ENCODE measurements at places on chromosomes 2 and 18.

- DNase-seq = no peak
Measured at GRCh38 chr2:85710687-85711577, 16.8 kb downstream of the GNLY start.

GRCh38 chr2:171553858-171554257 is 31.6 kb downstream of the CYBRD1 start:
- no peak for DNase-seq

DNA sequence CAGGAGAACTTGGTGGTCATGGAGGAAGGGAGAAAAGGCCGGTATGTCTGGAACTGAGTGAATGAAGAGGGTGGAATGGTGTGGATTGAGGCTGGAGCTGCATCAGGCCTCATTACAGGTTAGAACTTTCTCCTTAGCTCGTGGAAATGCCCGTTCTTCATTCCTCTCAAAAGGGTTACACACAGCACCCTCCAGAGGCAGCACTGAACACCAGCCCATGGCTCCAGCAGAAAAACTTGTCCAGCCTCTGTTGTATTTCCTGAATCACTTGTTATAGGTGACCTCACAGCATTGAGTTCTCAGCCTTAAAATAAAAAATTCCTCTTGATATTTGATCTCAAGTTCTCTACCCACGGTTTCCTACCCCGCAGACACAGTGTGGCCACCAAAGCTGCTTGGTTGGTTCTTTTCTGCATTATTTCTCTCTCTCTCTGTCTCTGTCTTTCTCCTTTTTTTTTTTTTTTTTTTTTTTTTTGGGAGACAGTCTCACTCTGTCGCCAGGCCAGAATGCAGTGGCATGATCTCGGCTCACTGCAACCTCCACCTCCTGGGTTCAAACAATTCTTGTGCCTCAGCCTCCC is 89.6 kb downstream of the ITGB1BP1 start:
- peak; percentile 45 for DNase-seq

DNA sequence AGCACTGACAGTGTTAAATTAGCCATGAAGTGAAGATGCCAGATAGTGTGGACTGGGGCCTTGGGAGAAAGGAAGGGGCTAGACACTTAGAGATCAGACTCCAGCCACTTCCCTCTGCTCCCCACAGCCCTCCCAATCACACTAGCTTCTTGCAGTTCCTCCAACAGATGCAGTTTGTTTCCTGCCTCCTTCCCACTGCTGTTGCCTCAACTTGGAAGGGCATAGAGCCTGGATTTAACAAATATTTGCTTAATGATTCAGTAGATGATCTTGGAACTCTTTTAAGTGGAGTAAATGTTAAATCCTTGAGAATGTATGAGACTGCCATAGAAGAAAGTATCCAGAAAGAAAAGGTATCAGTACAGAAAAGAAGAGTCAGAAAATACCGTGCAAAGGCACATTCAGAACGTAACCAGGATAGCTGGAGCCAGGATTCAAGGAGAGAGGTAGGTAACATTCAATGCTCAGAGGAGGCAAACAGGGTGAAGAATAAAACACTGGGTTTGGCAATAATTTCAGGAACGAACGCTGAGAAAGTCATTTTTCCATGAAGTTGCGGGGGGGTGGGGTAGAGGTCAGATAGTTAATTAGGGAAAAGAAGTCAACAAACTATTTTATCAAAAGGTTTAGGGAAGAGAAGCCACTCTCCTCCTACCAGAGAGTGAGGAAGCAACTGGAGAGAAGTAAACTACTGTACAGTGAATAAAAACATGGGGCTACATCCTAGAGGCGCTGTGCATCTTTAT is 1.3 kb upstream of the BZW1 start:
- no peak for DNase-seq

- no peak for DNase-seq
Measured at GRCh38 chr18:50133526-50133925, 61.4 kb downstream of the MYO5B start.

- no peak for DNase-seq
Measured at GRCh38 chr2:146444085-146444484, 1400.7 kb upstream of the ACVR2A start.

DNA sequence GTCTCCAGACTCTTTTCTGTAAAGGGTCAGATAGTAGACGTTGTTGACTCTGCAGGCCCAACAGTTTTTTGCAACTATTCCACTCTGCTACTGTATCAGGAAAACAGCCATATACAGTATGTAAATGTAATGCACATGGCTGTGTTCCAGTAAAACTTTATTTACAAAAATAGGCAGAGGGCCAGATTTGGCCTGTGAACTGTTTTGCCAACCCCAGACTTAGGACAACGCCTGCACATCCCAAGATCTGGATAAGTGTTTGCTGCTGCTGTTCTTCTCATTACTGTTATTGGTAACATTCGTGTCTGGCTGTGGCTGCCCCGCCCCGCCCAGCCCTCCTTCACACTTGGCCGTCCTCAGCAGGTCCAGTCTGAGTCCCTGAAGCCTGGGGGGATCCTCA is 94.6 kb upstream of the MCFD2 start:
- no peak for DNase-seq

- no peak for DNase-seq
Measured at GRCh38 chr2:10473121-10473756, 25.1 kb upstream of the ODC1 start.

DNA sequence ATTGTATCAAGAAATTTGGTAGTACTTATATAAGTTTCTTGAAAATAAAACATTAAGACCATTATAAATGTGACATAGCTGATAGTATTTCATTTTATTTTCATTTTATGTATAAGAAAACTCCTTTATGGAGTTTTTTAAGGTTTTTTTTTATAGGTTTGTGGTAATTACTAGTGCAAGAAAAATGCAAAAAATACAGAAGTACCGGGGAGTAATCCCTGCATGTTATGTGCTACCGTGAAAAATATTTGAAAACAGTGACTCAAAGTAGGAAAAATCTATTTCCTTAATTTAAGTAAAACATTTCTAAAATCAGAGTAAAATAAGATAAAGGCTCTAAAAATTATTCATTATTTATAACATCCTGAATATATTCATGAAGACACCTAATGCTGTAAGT is 21.6 kb downstream of the ZSWIM2 start:
- DNase-seq = no peak

DNA sequence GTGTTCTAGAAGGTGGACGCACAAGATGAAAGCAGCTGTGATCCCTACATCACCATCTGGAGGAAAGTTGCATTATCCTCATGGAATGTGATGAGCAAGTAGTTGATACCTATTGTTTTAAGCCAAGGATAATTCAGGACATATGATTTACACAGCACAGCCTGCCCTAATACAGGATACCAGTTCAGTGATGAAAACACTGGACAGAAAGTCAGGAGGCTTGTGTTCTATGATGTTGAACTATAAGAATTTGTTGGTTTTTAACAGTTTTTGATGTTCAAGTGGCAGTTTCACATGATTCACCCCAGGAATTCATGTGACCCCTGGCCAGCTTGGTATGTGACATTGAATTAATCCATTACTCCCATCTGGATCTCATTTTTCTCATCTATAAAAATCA is 6.2 kb upstream of the CHST10 start:
- no peak for DNase-seq

GRCh38 chr2:25230948-25231311 is 62.5 kb upstream of the POMC start:
- DNase-seq = no peak

GRCh38 chr18:65133610-65134009 is 617.2 kb upstream of the CDH7 start:
- DNase-seq = no peak

DNA sequence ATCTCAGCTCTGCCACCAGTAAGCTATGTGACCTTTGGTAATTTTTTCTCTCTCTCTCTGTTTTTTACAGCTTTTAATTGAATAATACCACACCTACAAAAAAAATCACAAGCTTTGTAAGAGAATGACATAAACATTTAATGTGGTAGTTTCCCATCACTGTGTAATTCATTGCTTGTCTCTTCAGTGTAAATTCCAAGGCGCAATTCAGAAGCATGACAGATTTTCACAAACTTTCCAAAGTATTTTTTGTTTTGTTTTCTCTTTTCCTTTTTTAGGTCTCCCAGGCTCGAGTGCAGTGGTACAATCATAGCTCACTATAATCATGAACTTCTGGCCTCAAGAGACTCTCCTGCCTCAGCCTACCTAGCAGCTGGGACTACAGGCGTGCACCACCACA is 25.0 kb upstream of the PPM1B start:
- DNase-seq = no peak

DNA sequence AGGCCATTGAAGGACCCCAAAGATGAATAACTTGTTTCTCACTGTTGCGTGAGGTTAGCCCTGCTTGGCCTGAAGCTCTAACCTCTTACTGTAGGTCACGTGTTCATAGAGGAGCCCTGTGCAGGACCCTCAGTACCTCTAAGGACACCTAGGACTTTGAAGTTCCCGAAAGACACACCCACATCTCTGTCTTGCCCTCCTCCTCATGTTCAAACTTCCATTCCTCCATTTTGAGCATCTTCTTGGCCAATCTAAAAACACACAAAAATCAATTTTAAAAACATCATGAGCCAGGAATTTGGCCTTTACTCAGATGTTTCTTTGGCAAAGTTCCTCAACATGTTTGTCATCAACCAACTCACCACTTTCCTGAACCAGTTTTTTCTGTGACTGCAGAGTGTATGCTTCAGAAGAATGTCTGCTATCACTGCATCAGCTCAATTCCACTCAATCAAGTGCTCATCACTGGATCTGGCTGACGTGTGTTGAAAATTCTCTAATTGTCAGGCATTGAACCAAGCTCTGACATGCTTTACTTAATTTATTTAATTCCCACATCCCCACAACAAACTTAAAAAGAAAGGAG is 101.6 kb downstream of the AP1S3 start:
- DNase-seq = no peak

DNA sequence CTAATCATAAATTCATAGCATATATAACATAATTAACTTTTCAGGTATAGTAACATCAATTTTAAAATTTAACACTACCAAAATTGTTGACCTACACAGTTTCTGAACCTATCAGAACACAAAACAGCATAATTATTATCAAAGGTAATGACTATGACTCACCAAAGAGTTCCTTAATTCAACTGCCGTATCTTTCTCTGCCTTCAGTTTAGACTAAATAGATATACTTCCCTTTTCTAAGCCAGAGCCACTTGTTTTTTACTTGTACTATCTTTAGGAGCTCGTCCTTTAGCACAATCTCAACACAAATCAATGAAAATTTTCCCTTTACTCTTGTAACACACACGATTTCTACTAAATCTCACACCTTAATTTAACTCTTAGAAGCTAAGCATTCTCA is 54.4 kb downstream of the CCDC88A start:
- DNase-seq = no peak

DNA sequence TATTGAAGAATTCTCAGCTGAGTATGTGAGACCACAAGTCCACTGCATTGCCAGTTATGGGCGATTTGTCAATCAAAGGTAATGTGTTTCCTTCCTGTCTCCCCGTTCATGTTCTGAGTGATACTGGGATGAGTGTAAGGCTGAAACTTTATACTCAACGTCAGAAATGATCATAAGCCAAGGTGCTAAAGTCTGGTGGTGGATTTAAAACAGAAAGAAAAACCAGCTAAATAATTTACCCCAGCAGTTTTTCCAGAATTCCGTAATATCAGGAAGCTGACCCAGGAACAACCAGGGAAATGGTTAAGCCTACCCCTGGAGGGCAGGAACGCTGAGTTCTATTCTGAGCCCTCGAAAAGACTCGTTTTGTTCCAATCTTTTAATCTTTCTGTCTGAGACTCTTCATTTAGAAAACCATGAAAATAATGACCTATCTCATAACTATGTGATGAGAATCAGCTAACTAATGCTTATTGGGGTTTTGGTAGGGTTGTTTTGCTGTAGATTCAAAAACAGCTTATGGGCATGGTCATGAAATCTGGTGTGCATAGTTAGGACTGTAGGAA is 149.6 kb downstream of the LAMA3 start:
- peak; percentile 39 for DNase-seq

- DNase-seq = no peak
Measured at GRCh38 chr18:54151376-54151775, 73.1 kb downstream of the MBD2 start.

DNA sequence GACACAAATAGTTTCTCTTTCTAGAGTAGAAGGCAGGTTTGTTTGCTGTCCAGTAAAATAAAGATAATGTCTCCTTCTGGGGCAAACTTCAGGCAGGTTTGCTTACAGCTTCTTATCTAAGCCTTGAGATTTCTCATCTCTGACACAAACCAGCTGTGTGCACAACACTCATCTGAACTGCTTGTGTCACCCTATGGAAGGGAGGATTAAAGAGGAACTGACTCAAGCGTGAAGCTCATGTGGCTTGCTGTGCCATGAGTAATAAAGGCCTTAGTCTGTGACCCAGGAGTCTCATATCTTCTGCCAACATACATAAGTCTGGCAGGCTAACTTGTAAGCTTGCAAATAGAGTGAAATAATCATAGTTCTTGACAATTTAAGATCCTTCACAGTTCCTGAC is 24.2 kb upstream of the CPO start:
- DNase-seq = peak; percentile 36

DNA sequence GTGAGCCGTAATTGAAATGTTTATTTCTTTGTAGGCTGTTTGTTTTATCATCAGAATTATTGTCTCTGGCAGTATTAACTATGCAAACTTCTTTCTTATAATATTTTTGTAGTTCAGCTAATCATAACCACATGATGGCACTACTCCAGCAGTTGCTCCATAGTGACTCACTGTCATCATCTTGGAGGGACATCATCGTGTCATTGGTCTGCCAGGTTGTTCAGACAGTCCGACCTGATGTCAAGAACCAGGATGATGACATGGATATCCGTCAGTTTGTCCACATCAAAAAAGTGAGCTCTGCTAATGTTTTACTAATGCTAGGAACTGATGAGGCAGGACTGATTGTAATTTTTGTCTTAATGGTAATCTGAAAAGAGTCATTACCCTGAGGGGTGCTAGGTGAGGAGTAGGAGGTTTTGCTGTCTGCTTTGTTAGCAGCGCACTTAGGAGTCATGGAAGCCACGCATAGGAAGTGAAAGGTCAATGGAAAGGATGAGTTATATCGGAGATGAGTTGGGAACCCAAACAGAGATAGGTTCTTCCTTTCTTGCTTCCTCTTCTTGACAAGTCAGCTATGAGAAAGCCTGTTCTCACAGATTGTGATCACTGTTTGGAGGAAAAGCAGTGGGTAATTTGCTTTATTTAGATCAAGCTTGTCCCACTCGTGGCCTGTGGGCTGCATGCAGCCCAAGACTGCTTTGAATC is 49.2 kb downstream of the PIKFYVE start:
- no peak for DNase-seq

DNA sequence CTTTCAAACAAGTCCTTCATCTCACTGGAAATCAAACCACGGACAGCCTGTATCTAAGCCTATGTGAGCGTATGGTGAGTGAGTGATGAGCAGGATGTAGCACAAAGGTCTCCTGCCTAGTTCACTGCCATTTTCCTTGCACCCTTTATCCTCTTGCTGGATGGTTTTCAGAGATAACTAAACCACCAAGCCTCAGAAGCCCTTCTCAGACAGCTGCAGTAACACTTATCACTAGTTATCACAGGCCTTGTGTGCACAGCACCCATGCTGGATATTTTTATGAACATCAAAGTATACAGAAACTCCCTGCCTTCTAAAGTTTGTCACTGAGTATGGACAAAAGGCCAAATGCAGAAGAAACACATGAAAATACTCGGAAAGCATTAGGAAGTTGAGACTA is 69.5 kb downstream of the C1D start:
- DNase-seq = no peak
